ENCODE measurements at places on chromosomes 7 and 10.
A peak's percentile ranks its signal among the peaks of the same experiment; 100 is the strongest.

DNA sequence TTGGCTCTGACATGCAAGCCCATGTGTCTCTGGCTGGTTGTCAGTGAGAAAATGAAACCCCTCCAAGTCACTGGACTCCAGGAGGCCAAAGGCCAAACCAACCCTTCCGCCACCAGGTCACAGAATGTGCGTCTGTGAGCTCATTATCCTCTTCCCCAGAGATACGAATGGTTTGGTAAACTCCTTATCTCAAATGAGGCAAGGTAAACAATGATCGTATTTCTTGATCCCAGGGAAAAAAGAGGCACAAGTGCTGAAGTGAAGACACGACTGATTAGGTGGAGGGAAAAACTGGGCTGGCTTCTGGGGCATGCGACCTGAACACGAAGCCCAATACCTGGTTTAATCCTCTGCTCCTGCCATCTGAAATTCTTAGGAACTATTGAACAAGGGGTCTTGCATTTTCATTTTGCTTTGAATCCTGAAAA, 70.6 kb upstream of the ARID5B start:
- DNase-seq, result no peak

DNA sequence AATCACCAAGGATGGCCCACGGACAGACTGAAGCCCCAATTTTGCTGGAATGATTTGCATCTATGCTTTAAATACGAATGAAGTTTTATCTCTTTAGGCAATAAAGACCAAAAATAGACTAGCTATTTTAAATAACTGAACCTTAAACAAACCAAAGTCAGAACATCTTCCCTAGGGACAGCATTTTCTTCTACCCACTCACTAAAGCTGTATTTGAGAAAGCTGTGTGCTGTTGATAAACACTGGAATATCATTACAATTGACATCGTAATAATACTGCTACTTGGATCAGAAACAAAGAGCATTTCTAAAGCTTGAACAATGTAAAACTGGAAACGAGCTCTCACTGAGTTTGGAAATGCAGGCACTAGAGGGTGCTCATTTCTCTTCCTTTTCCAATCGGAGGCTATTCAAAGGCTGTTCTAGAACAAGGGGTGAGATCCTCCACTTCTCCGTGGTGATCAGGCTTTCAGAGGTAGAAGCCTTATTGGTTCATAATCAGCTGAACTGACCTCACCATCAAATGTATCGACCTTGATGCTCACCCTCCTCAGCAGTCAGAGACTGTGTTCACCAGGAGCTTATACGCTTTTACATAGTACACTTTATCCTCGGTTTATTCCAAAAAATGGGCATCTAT, 225.3 kb upstream of the PRSS1 start:
- DNase-seq, result no peak

DNA sequence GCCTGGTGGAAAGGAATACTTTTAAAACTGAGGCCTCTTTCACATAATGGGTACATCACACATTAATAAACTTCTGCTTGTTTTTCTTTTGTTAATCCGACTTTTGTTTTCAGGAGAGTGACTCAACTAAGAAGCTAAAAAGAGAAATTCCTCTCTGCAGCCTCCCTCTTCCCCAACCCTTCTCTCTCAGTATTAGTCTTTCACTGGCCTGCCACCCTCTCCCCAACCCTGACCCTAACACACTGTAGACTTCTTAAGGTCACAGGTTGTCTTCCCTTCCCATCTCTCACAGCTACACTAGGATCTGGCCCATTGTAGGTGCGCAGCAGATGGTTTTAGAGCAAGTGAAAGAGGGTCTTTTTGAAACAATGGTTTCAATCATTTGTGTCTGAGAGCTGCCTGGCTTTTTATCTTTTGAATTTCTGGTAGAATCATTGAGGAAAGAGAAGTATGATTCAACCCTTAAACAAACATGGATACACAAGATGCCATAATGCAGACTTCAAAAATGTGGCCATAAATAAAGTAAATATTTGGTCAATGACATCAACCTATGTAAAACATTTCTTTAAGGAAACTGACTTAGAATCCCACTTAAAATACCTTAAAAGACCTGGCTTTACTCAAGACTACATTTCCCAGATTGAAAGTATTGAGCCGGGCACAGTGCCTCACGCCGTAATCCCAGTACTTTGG, 17.9 kb upstream of the FFAR4 start:
- DNase-seq, result no peak

DNA sequence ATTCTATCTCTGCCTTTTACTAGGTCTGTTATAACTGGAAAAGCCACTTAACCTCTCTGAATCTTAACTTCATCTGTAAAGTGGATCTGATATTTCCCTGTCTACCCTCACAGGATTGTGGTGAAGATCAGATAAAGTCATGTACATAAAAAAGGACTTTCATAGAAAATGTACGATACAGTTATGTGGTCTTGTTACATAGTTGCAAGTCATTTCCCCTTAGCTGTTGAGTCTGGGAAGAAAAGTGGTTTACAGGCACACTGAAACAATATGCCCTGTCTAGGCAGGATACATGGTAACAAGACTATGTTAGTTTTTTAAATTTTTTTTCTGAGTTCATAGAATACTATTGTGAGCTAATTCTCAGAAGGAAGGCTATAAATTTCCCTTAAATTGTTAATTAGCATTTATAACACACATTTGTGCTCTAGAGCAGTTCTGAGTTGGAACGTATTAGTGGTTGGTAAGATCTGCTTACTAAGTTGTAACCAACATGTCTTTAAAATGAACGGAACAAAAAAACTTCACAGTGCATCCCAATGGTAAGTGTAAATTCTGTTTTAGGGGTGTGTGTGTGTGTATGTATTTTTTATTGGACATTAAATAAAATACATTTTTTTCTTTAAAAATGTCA, 7.1 kb upstream of the GSTO1 start:
- no peak for DNase-seq

GRCh38 chr7:140917258-140917657, 7.5 kb downstream of the BRAF start:
- DNase-seq, result no peak

DNA sequence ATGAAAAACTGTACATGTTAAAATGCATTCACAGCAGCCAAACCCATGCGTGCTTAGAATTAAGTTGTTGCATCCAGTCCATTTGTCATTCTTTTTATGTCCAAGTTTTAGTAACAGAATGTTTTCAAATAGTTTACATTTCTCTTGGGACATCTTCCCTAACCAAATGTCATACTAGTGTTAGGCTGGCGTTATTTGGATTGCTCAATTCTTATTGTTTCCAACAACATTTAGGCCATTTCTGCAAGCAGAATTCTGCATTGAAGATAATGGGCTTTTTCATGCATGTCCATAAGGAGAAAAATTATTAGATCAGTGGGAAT, 203.0 kb downstream of the HIBADH start:
- no peak for DNase-seq

GRCh38 chr7:131326576-131326975, 1.1 kb upstream of the MKLN1 start:
- no peak for DNase-seq

GRCh38 chr10:131635564-131636015, 265.2 kb upstream of the PPP2R2D start:
- no peak for DNase-seq

- DNase-seq, result peak; percentile 27
Measured at GRCh38 chr10:76113952-76114351, 682.5 kb downstream of the LRMDA start.

GRCh38 chr7:36736090-36736898, 12.0 kb upstream of the AOAH start:
- DNase-seq, result no peak

- DNase-seq, result no peak
Measured at GRCh38 chr7:50681432-50682045, 101.2 kb downstream of the GRB10 start.

DNA sequence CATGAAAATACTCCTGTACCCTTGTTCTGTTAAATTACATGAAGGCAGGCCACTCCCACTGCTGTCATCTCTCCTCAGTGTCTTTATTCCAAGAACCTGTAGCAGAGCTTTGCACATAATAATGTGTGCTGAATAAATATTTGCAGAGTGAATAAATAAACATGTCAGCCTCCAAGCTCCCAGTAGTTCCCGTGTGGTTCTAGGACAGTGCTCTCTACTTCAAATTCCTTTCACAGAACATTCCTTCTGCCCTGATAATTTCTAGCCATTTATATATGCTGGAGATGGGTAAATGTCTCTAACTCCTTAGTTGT, 20.3 kb upstream of the HYAL4 start:
- DNase-seq, result no peak

GRCh38 chr7:155652156-155653114, 8.0 kb downstream of the RBM33 start:
- no peak for DNase-seq

DNA sequence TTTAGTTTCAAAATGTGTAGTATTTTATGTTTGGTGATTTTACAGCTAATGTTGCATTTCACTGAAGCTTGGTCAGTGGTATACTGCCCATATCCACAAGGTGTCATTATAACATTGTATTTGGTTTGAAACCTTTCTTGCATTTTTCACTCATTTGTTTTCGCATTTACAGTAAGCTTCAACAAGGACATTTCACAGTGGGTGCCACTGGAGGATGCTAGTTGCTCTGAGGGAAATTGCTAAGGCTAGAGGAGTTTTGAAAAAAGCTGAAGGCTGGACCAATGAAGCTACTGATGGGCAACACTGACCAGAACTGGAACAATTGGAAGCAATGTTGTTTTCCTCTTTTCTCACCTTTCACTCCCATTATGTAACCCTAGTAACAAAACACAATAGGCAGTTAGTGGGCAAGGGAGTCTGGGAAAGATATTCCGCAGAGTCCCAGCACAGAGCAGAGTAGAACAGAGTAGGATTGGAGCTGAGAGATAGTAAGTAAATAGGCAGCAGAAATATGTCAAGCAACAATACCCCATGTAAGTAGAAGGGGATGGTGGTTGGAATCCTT, 23.6 kb upstream of the SRI start:
- peak; percentile 61 for DNase-seq

DNA sequence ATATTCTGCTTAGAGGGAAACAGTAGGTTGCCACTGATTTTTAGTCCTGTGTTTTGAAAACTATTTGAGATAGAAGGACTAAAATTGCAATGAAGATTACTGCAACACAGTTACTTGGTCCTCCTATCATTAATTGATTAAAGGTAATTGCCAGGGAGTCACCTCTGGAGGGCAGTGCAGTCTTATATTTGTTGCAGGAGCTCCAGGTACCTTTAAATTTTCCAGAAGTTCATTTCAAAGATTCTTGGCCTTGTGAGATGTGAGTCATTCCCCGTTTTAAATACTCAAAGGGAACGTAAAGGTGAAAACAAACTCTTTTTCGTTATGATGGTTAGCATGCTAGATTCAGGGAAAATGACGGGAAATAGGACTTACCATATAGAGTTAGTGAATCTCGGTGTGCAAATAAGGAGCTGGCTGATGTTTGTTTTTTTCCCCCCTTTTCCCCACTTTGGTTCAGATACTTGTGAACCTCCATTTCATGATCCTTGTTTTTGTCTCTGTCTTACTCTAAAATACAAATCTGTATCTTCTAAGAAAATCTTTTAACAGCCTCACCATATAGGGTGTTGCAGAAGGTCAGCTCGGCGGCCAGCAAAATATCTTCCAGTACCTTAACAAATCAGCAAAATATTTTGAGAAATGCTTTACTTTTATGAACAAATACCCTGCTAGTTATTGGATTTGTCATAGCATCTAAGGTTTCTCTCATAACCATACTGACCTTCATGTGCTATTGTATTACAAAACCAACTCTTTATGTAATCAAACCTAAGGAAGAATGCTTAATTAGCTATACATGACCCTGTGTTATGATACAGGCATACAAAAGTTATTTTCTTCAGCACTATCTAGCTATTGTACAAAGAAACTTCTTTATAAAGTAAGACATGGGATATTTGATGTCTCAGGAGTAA, 143.0 kb upstream of the HDAC9 start:
- DNase-seq, result peak; percentile 39

GRCh38 chr7:90592033-90592432, 4.1 kb upstream of the CDK14 start:
- no peak for DNase-seq

DNA sequence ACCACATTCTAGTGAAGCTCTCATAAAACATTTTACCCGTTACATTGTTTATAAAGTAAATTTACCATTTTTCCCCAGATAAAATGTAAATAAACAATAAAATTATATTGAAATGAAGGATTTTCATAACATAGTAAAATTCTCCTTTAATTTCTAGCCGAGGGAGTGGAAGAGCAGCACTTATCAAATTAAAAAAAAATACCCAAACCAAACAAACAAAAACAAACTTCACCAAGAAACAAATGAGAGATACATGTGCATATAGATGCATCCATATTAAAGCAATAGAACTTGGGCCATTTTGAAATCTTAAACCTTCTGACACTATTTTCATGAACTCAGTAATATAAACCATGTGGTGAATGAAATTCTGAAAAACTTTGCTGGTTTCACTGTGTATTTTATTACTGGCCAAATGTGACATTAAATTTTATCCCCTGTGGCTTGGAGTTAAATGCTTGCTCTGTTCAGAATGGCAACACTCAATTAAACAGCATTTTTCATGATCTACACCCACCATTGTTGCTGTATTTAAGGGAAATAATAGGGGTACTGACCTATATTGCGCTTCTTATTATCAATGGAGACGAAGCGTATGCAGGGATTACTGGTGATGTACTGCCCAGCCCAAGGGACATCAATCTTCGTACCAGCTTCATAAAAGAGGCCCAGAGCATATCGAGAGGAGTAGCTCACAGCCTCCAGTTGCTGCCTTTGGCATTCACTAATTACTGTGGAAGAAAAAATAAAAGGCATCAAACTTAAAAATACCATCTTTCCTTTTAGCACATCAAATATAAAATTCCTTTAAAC, 220.9 kb downstream of the RNLS start:
- DNase-seq, result no peak

GRCh38 chr10:86187499-86188239, 178.9 kb downstream of the GRID1 start:
- no peak for DNase-seq

Measured in lung (tissue), 17 donors.